ENCODE measurements at places on chromosomes 11 and 22.
A peak's percentile ranks its signal among the peaks of the same experiment; 100 is the strongest.

DNA sequence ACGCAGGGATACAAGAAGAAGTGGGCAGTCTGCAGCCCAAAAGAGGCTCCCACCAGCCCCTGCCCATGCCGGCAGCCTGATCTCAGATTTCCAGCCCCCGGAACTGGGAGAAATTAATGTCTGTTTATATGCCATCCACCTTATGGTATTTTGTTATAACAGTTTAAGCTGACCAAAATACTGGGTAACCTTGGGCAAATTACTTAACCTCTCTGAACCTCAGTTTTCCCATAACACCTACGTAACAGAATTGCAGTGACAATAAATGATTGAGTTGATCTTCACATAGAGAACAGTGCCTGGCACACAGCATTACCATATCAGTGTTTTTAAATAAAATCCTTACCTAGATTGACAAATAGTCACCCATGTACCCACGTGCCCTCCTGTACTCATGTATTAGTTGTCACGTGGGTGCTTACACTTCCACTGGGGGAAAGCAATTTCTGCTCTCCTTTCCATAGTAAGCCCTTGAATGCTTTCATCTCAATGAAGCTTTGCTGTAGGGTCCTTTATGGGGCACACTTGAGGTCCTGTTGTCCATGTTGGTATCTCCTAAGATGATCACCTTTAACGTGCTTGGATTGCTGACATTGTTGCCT, 54.2 kb upstream of the PHF21A start:
- DNase-seq, result no peak

DNA sequence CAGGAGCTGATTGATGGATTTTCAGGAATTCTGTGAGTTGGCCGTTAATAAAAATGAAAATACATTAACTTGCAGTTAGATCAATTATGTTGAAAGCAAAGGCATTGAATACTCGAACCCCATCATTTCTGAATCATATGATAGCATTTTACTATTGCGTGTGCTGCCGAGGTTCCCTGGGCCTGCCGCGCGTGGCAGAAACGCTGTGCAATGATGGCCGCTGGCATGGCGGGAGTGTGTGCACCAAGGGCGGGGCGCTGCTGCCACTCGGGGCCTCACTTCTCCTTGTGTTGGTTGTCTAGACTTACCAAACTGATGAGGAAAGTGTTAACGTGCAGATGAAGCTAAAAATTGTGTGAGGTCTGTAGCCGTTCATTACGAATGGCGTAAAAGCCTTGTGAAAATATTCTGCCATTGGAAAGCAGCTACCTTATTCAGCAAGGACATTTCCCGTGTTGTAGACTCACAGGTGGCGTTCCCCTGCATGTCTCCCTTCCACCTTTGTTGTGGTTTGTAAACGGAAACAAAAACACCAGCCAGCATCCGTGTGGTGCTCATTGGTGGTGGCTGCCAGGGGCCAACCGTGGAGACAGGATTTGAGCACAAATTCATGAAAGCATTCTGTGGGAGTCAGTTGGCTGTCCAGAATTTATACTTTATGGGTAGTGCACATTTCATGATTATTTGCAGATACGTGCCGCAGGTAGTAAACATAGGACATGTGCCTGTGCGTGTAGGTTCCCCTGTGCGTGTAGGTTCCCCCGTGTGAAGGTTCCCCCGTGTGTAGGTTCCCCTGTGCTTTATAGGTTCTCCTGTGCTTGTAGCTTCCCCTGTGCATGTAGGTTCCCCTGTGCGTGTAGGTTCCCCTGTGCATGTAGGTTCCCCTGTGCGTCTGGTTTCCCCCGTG, 5.9 kb upstream of the GRAMD4 start:
- DNase-seq, result peak; percentile 52

DNA sequence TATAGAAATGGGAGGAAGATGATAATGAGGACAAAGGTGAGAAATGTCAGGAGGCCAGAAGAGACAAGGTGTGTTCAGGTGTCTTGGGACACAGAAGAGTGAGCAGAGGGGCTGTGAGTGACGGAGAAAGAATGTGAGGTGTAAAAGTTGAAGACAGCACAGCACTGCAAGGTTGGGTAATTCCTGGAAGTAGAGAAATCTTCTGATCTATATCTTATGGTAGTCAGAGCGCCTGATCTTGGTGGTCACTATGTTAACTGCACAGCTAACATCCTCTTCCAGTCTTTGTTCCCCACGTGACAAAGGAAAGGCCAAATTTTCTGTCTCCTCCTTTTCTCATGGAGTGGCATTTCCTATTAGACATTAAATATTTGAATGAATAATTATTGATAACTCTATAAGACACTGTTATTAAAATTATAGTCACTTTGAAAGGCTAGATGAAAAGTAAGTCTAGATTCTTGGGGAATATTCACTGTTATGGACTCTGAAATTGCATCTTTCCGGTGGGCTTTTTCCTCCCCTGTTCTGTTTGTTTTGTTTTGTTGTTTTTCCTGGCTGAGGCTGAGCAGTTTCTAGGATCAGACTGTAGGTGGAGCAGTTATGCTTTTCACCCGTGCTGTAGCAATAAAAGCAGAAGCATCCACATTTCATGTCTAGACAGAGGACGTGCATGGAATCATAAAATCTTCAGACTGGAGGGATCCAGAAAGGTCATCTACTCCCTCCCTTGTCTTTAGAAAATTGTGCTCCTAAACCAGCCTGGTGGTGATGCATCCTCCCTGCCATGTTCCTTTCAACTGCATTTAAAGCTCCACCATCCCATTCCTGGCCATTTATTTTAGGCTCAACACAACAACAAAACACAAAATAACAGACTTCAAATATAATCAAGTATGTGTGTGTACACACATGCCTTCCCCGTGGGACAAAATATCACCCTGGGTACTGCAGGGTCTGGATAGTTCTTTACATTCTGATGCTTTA, 26.6 kb downstream of the SC5D start:
- no peak for DNase-seq

- no peak for DNase-seq
These were observed 27.8 kb downstream of the FCHSD2 start for GRCh38 chr11:73114110-73114834.

- no peak for DNase-seq
These were observed 43.9 kb downstream of the RRAS2 start for GRCh38 chr11:14315130-14315529.

DNA sequence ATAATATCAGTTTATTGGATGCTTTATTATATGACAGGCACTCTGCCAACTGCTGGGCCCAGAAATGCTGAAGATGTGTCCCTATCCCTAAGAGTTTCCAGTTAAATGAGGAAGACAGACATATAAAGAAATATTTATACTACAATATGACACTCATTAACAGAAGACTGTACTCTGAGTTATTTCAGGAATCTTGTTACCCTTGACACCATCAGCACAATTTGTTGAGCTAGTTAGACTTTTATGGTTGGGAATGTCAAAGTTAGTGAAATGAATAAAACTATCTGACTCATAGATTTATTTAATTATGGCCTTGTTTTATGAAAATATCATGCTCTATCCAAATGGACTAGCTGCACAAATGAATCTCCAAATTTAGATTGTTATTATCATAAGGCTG, 25.6 kb upstream of the MSANTD4 start:
- DNase-seq, result no peak

- no peak for DNase-seq
These were observed 1.7 kb downstream of the C11orf96 start for GRCh38 chr11:43943931-43944751.

DNA sequence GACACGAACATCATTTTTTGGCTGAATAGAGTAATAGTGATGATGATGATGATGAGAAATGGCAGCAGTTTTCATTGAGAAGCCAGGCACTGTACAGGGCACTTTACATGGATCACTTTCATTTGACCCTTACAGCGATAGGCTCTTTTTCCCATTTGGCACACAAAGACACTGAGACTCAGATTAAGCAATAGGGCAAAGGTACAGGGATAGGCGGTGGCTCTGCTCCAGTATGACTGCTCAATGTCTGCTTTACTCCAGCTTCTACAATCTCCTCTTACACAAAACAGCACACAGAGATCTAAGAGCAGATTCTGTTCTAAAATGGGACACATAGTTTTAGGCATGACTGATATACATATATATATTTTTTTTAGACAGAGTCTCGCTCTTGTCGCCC, 40.6 kb downstream of the MPPED2 start:
- no peak for DNase-seq

DNA sequence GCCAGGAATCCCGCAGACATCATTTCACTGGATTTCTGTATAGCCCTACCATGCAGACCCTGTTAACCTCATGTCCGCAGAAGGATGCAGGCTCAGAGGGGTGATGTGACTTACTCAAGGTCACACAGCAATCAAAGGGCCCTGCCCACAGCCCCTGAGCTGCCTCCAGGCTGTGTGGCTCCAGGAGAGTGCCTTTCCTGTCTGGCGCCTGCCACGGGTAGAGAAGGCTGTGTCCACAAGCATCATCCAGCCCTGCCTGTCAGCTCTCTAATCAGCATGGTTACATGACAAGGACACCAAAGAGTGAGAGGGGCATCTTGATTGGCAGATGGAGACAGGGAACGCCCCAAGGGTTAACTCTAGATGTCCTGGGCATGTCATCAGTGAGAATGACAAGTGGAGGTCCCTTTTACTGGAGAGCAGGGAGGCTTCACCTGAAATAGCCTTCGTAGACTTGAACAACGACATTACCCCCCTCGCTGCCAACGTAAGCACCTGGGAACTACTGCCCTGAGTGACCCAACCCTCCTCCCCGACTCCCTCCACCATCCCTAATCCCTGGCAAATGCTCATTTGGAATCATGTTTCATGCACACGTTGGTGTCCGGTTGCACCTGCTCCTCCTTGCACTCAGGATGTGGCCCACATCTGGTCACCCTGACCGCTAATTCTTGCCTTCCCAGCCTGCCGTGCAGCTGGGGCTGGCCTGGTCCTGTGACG, 6.9 kb downstream of the FGF19 start:
- no peak for DNase-seq

- no peak for DNase-seq
These were observed 67.0 kb downstream of the MIAT start for GRCh38 chr22:26724414-26724813.

- DNase-seq, result no peak
These were observed 20.0 kb upstream of the CASP12 start for GRCh38 chr11:104918113-104918824.

GRCh38 chr11:31676280-31676982, 134.7 kb downstream of the PAX6 start:
- DNase-seq, result no peak

DNA sequence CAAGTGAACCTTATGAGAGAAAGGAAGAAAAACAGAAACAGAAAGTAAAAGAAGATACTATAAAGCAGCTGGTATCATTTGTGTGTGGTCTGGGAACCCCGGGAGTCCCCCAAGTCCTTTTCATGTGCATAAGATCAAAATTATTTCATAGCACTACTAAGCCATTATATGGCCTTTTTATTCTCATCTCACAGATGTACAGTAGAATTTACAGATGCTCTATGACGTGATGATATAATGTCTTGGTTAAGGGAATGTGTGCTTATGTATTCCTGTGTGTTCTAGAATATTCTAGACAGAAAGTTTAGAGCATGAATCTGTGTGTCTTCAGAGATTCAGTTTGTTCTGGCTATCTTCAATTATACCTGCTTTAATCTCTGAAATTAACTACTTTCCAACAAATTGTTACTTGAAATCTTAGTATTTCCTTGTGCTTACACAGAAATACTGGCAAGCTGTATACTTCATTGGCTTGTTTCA, 8.6 kb upstream of the TPP1 start:
- no peak for DNase-seq

DNA sequence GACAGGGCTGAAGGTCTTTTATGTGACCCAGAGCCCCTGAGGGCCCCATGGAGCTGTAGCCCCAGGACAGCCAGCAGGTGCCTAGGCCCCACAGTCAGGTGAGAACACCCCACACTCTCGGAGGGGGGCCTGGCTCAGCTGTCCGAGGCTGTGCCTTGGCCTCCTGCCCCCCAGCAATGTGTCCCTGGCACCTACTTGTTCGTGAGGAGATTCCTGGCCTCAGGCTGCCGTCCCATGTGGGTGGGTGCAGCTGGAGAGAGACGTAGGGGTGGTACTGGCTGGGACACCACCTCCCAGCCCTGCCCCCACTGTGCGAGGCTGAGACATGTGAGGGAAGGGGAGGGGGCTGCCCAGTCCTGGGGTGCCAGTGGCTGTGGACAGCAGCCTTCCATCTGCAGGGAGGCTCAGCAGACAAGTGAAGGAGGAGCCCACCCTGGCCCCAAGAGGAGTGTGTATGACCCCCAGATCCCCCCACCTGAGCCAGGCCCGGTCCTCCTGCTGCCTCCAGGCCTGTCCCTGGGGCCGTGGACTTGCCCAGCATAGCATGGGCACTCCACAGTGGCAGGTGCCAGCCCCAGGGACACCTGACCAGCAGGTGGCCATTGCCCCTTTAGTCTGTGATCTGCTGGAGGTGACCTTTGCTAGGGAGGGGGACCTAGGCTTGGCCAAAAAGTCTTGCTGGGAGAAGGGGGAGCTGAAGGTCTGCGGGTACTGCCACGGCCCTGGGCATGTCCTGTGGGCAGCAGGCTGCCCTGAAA, 17.0 kb downstream of the IL17REL start:
- DNase-seq, result no peak

GRCh38 chr11:29333993-29334775, 682.6 kb downstream of the KCNA4 start:
- DNase-seq, result no peak

- no peak for DNase-seq
These were observed 50.2 kb downstream of the AP2A2 start for GRCh38 chr11:975827-976226.

- DNase-seq, result no peak
These were observed 274.9 kb upstream of the ZC3H12C start for GRCh38 chr11:109818290-109818689.

DNA sequence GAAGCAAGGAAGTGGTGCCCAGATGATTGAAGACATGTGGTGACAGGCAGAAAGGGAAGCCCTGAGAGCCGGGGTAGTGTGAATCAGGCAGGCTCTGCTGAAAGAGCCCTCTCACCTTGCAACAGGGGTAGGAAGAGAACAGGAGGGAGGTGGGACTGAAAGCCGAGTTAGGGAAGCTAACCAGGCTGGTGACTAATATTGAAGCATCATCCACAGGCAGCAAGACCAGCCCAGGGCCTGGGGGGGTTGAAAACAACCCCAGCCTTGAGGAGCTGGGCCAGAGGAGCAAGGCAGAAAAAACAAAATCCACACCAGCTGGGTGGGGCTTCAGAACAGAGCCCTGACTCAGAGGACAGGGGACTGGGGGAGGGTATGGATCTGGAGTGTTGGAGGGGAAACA, 35.0 kb upstream of the CRTAM start:
- DNase-seq, result no peak

- DNase-seq, result no peak
These were observed 10.4 kb upstream of the GLYAT start for GRCh38 chr11:58742140-58742539.

DNA sequence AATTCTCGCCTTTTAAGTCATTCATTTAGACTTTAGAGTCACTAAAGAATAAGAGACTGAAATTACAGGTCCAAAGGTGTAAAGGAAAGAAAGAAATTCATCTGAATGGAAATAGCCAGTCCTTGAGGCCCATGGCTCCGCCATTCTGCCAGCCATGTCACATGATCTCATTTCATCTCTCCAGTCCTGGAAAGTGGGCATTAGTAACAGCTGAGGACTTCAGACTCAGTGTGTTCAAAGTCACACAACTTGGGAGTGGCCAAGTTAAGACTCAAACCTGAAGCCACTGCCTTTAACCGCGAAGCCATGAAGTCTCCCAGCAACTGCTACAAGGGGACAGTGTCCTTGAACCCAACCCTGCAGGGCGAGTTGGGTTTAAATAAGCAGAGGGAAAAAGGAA, 103.7 kb downstream of the PRR5L start:
- DNase-seq, result no peak

- no peak for DNase-seq
These were observed 27.1 kb downstream of the MYEOV start for GRCh38 chr11:69320756-69321741.

Measured in stimulated activated CD4-positive, alpha-beta T cell treated with anti-CD3 and anti-CD28 coated beads, TNF-alpha, amount 100 ng/mL, for 1 hour (primary cell).